Right lobe of liver (tissue), 6 donors: ENCODE measurements at places on chromosomes 13 and 19. TPM values are rescaled to one million over a fixed set of nuclear protein-coding genes. Genes with fewer than 3 reads are reported as not detected.

DNA sequence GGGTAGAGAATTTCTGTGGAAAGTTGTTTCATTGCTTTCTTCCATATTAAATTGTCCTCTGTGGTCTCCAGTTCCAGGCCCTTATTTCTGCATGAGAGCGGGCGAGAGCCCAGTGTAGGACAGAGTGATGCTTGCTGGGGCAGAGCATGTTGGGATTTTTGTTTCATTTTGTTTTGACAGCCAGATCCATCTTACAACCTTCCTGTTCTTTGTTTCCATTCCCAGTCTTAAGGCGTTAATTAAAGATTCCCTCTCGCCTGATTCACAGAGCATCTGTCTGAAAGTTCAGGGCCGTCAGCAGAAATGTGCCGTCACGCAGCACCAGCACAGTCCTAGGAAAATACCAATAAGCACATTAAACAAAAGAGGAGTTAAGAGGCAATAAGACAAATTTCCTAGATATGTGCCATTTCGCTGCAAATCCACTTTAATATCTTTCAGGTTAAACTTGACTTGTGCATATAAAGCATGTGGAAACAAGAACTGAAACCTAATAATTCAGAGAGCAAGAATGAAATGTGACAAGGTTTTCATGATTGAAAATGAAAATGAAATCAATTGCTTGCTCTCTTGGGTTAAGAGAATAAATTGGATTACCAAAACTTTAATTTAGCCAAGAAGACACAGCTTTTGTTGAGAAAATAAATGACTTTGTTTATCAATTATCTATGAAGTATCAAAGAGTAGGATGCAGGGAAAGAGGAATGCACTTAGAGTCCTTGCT is 210.7 kb upstream of the SLC10A2 start:
- DNase-seq, result no peak

- DNase-seq, result no peak
Observed at GRCh38 chr19:12764698-12765097, 10.7 kb downstream of the HOOK2 start.

- no peak for DNase-seq
Observed at GRCh38 chr13:36513266-36513665, 81.0 kb downstream of the CCNA1 start.

- DNase-seq, result peak; percentile 49
Observed at GRCh38 chr19:42281827-42282762, 13.0 kb downstream of the CIC start.

DNA sequence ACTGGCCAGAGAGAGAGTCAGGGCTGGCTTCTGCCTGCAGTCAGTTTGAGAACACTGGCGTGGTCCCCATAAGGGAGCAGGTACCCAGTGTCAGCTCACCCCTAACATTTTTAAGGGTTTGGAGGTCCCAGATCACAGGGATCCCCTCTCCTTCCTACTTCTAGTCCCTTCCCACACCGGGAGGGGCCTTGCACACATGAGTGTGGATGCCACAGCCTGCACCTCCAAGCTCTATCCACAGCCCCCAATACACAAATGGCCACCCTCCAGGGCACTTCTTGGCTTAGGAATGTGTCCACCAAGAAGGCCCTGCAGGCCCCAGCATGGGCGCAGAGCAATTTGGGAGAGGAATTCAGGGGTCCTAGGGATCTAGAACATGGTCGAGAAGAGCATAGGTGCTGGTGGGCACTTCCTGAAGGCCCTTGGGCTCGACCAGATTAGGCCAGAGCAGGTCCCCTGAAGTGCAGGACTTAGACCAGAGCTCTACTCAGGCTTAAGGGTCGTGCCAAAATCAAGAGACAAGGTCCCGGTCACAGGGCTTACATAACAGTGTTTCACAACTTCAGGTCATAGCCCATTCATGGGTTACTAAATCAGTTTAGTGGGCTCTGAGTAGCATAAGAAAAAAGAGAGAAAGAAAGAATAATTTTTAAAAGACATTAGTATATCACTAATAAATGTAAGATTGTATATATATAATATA is 16.0 kb downstream of the FXYD5 start:
- DNase-seq, result no peak

DNA sequence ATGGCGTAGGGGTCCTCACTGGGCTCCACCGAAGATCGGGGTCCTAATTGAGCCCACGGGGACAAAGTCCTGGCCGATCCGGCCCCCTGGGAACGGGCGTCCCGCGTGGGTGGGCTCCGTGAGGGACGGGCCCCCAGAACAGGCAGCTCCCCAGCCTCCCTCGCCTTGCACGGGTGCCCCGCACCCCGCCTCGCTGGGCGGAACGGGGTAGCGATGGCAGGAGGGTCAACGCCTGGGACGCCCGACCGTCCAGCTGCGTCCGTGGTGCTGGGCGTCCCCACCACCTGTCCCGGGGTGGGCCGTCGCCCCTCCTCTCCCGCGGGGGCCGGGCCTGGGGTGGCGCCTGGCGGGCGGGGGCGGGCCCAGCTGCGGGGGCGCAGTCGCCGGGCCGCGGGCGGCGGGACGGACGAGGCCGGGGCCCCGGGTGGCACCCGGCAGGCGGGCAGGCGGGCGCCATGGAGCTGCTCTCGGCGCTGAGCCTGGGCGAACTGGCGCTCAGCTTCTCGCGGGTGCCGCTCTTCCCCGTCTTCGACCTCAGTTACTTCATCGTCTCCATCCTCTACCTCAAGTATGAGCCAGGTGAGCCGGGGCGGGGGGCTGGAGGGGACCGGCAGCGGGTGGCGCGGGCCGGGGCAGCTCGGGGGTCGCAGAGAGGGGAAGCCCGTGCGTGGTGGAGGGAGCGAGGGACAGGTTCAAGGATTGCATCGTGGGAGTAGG is at the start of gene TMEM38A:
TMEM38A (plus strand) TSS at position 377 of the 717 bp plus-strand sequence; CDS start at position 456, 79 bp downstream.
- peak; percentile 75 for DNase-seq

DNA sequence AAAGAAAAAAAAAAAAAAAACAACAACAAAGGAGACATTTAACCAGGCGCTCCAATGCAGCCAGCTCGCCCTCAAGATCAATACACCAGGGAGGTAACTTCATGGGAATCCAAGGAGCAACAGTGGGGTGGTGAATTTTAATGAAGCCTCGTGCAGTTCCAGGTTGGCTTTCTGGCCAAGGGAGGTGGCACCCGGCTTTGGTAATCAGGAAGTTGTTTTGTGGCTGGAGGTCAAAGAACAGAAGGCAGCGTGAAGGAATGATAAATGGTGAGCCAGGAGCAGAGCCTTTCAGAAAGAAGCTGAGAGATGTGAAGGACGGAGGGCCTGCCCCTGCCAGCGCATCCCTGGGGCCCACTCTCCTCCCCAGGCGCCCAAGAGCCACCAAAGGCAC is 188.2 kb upstream of the TSC22D1 start:
- no peak for DNase-seq

GRCh38 chr19:44748426-44749254 is at the start of gene BCL3:
TSS of gene BCL3 (plus strand) at chr19:44748708. CDS start at chr19:44748791, 83 bp downstream.
- DNase-seq, result peak; percentile 93

GRCh38 chr13:72542241-72542640 is 185.2 kb downstream of the MZT1 start:
- no peak for DNase-seq

GRCh38 chr13:92461402-92461801 is 765.2 kb upstream of the GPC6 start:
- DNase-seq, result no peak

DNA sequence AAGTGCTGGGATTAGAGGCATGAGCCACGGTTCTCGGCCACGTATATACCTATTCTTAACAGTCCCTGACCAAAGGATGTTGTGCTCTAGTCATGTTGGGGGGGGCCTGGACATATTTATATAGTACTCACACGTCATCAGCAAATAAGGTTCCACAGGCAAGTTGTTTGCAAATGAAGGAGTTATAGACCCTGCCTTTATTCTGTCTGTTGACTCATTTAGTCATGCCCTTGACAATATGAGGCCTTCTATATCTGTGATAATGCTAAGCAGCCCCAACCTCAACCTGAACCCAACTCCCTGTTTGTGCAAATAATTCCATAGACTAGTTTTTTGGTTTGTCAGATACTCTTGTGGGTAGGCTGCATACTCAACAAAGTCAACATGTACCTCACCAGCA is 8.9 kb downstream of the ZNF586 start:
- no peak for DNase-seq

- DNase-seq, result no peak
Observed at GRCh38 chr13:59483501-59484145, 680.1 kb downstream of the DIAPH3 start.

DNA sequence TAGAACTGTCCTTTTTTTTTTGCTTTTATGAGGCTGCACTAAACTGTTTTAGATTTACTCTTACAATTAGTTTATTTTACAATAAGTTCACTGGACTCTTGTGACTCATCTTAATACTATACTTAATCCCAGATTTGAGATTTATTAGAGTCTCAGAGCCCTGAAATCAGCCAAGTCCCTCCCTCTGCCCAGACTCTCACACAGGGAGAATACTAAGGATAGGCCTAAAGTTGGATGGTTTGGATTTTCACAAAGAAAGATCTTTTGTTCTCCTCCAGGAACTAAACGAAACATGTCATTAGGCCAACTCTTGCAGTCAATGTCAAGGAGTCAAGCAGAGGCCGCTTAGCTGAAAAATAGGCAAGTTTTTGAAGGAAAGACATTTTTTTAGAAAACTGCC is 42.7 kb upstream of the MIR17HG start:
- no peak for DNase-seq

- DNase-seq, result no peak
Observed at GRCh38 chr13:48235341-48236135, 2.5 kb downstream of the ITM2B start.

DNA sequence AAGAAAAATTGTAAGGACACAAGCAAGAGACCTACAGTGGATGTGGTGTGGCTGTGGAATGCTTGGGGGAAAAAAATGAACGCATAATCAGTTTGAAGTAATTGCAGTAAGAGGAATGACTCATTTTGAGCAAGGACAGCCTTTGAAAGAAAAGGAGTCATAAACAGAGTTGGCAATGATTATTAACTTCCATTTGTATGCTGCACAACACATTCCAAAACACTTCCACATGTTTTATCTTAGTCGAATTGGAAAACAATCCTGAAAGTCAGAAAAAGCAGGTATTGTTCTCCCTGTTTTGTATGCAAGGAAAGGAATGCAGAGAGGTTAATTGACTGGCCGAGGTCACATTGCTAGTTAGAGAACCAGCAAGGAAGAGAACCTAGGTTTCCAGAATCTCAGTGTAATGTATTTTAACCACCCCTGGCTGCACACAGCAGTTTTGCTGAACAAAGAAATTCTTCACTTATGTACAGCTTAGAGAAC is 630.0 kb upstream of the MIR17HG start:
- no peak for DNase-seq

- no peak for DNase-seq
Observed at GRCh38 chr19:8398311-8398771, 8.2 kb downstream of the RAB11B start.

DNA sequence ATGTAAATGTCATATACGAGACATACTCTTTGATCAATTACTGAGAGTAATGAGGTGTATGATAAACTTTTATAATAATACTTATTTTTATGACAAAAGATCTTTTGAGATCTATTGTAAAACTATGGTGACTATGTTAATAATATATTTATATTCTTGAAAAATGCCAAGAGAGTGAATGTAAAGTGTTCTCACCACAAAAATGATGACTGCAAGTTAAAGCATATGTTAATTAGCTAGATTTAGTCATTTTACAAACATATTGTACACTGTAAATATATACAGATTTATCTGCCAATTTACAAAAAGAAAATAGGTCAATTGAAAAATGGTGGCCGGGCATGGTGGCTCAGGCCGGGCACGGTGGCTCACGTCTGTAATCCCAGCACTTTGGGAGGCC is 81.0 kb downstream of the GPC6 start:
- no peak for DNase-seq

GRCh38 chr13:113170511-113170910 is 12.1 kb downstream of the PROZ start:
- DNase-seq, result no peak

GRCh38 chr19:10008184-10008765 is 2.0 kb downstream of the COL5A3 start:
- no peak for DNase-seq

DNA sequence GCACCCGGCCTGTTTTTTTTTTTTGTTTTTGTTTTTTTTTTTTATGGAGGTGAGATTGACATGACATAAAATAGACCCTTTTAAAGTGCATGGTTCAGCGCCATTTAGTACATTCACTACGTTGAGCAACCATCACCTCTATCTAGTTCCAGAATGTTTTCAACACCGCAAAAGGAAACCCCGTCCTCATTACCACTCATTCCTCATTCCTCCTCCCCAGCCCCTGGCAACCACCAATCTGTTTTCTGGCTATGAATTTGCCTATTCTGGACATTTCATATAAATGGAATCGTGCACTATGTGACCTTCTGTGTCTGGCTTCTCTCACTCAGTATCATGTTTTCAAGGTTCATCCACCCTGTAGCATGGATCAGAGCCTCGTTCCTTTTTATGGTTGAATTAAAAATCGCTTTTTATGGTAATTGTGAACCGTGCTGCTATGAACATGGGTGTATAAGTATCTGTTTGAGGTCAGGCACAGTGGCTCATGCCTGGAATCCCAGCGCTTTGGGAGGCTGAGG is 9.9 kb upstream of the ADGRE5 start:
- DNase-seq, result no peak

DNA sequence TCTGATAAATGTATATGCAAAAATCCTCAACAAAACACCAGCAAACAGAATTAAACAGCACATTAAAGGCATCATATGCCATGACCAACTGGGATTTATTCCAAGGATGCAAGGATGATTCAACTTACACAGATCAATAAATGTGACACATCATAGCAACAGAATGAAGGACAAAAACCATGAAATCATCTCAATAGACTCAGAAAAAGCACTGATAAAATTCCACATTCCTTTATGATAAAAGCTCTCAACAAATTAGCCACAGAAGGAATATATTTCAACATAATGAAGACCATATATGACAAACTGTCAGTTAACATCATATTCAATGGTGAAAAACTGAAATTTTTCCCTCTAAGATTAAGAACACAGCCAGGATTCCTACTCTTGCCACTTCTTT is 691.6 kb downstream of the DIAPH3 start:
- DNase-seq, result no peak

DNA sequence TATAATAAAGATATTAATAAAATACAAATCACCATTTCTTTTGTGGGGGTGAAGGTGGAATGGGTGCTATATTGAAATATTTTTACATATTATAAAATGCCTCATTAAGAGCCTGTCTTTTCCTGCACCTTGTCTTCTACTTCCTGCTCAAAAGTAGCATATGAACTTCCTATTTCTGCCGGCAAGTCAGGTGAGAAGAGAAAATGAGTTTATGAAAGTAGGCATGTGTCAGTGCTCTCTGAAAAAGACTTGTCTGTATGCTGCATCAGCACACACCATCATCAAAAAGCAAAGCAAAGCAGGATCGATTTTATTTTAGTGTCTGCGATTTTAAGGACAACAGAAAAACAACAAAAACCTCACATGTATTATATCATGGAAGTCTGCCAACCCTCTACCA is 114.2 kb downstream of the RAP2A start:
- DNase-seq, result no peak

GRCh38 chr19:48175578-48175977 is 5.1 kb downstream of the ZSWIM9 start:
- no peak for DNase-seq

PLIN4 gene
- 28.4 TPM for total RNA-seq

PSG3 gene
- not detected for total RNA-seq

LINGO3 gene
- not detected for total RNA-seq

KANK3 gene
- 3.7 TPM for total RNA-seq

CEACAM16 gene
- total RNA-seq, result not detected

ZNF266 gene
- 4.9 TPM for total RNA-seq

GTF2F1 gene
- 21.2 TPM for total RNA-seq

CBY2 gene
- total RNA-seq, result not detected

RNF17 gene
- not detected for total RNA-seq

KL gene
- total RNA-seq, result 0.51 TPM

ICAM1 gene
- total RNA-seq, result 64.6 TPM

SELENOV gene
- not detected for total RNA-seq

FGF22 gene
- not detected for total RNA-seq

FCHO1 gene
- 0.99 TPM for total RNA-seq

SH2D3A gene
- 0.72 TPM for total RNA-seq

GIPC1 gene
- 25.2 TPM for total RNA-seq

ZNF229 gene
- 0.63 TPM for total RNA-seq
